ENCODE measurements at places on chromosomes 11 and 22.

DNA sequence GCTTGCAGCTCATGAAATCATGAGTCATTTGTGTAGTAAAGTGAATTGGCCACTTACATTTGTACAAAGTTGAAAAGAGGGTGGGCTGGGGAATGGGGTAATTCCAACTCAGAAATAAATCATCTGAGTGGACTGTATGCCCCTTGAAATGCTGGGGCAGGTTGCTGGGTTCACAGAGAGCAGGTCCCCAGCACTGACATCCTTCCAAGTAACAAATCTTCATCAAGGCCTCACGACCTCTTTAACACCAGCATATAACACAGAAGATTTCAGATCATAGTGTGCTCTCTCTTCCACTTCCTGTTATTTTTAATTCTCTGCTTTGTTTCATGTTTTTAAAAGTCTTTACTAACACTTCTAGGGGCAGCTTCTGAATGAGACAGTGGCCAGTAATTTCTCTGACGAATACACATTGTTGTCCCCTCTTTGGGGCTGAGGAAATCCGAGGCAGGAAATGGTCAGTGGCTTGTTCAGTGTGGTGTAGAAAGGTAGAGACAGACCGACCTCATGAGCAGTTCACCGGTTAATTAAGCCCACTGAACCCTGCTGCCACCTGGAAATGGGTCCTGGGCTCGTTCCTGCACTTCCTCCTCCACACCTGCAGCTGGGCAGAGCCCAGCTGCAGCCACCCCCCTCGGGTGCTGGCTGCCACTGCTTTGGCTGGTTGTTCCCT is 127.7 kb downstream of the MAML2 start:
- no peak for DNase-seq

DNA sequence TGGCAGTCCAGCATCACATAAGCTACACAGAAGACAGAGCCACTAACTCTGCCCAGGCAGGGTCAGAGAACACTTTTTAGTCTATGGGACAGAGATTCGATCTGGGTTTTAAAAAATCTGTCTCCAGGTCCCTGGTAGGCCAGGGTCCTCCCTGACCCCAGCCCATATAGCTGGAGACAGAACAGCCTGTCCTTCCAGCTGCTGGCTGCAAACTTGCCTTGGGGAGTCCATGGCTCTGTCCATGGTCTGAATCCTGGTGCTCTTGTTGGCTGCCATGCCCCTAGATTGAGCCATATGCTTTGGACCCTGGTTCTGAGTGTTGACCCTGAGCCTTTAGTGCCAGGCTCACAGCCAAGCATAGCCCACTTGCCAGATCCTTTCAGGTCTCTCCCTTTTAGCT is 13.3 kb upstream of the LIPT2 start:
- no peak for DNase-seq

DNA sequence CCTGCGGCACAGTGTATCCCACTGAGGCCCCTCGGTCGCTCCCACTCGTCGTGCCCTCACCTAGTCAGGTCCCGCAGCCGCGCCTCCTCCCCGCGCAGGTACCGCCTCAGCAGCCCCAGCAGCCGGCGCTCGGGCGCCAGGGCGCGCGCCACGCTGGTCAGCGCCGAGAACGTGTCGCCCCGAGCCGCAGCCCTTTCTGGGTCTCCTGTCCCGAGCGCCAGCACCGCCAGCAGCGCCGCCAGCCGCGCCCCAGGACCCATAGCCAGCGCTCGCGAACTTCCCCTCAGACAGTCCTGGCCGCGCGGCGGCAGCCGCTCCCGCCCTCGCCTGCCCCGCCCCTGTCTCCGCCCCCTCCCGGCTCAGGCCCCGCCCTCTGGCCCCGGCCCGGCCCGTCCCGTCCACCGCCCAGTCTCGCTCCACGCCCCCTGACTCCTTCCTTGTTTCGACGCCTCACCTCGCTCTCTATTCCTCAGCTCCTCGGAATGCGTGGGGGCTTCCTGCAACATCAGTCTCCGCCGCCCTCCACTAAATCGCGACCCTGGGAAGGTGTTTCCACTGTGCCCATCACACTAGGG is at the start of gene P4HA3:
P4HA3 (minus strand) TSS at position 289 of the 575 bp plus-strand sequence; CDS start at position 260, 29 bp downstream.
- DNase-seq, result peak; percentile 21

- no peak for DNase-seq
These were observed 7.7 kb downstream of the ARAP1 start for GRCh38 chr11:72744474-72744873.

DNA sequence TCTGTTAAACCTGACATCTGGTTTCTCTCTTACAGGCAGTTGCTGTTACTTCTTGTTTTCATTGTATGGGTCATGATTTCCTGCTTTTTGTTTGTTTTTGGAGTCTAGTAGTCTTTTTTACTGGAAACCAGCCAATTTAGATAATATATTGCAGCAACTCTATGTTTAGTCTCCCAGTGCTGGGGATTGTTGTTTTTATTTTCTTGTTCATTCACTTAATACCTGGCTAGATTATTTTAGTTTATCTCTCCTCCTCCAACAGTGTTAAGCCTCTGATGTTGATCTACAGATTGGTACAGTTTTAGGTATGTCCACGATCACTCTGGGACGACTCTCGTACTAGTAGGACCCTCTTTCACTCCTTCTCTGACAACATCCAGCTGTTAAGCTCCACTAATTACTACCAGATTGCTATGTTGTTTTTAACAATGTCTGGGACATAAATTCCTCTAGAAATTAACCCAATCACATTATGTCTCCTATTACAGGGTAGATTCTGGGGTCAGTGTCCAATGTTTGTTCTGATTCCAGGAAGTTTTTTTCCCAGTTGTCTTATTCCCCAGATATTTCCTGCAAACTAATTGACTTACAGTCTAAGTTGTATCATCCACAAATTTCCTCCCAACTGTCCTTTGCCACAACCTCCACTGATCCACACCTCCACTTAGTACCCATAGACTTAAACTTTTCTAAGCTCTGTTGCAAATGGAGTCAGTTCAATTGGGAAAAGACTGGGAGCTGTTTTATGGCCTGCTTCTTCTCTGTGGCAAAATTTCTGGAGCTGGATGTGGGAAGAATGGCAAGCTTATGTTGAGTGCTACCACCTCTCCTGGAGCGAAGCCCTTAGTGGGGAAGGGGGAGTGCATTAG is 1280.6 kb upstream of the CNTN5 start:
- no peak for DNase-seq

GRCh38 chr11:13465909-13466371 is 2.9 kb upstream of the BTBD10 start:
- peak; percentile 46 for DNase-seq

DNA sequence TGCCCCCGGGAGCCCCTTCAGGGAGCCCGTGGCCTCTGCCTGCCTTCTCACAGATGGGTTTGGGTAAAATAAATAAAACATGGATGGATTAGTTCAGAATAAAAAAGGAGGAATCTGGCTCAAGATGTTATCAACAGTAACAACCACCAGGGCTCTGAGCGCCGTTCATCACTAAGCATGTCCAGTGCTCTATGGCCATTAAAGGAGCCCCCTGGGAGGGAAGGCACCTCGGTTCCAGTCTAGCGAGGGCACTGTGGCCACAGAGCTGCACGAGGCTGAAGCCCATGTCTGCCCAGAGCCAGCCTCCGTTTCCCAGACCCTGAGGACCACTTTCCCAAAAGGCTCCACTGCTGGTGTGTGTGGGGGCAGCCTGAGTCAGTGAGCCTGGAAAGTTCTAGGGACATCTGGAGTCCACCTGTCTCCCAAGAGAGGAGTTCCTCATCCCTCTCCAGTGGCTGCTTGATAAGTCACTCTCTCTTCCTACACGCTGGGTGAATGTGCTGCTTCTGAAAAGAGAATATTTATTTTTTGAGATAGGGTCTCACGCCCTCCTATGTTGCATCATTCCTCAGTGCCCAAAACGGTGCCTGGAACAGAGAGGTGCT is 614.6 kb downstream of the TBC1D22A start:
- no peak for DNase-seq

DNA sequence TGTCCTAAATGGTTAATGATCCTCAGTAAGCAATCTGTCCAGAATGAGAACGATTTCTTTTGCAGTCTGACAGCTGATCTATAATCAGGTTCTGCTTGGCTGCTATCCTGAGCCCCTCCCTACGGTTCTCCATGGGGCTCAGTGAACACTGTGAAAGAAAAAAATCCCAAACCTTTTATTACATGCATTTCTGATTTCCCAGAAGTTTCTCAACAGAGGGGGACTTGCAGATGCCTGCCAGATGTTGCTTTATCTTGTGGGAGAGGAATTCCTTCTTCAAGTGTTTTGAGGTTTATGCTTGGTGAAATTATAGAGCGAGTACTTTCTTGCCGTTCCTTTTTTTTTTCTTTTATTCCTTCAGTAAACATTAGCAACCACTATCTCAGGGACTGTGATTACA is 531.9 kb upstream of the ISX start:
- DNase-seq, result no peak

- no peak for DNase-seq
These were observed 68.4 kb downstream of the MYEOV start for GRCh38 chr11:69362315-69362714.

DNA sequence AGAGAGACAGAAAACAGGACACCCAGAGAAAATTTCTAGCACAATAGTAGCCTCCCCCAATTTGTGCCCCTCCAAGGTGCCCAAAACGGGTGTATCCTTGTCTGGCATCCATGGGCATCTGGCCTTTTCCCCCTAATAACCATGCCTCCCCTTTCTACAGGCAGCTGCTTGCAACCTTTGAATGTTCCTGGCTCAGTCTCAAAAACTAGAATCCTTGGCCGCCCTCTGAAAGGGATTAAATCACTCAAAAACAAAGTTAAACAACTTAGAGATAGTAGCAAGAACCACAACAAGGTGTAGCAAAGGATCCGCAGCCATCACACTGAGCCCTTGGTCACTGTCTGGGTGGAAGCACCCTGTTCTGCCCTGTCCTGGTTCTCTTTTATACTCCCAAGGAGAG is 105.6 kb downstream of the MN1 start:
- no peak for DNase-seq

DNA sequence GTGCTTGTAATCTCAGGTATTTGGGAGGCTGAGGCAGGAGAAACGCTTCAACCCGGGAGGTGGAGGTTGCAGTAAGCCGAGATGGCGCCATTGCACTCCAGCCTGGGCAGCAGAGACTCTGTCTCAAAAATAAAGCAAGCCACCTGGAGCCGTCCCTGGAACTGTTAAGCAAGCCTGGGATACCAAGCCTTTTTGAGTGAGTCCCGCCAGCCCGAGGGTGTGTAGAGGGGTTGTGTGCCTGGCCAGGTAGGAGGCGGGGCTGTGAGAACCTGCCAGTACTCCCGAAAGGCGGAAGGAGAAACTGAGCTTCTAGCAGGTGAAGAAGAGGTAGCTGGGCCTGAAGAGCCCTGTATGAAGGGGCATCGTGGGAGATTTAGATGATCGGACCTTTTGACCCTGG is 52.4 kb downstream of the TRIOBP start:
- no peak for DNase-seq

- DNase-seq, result no peak
These were observed 60.1 kb upstream of the PHF21B start for GRCh38 chr22:45069925-45070324.

DNA sequence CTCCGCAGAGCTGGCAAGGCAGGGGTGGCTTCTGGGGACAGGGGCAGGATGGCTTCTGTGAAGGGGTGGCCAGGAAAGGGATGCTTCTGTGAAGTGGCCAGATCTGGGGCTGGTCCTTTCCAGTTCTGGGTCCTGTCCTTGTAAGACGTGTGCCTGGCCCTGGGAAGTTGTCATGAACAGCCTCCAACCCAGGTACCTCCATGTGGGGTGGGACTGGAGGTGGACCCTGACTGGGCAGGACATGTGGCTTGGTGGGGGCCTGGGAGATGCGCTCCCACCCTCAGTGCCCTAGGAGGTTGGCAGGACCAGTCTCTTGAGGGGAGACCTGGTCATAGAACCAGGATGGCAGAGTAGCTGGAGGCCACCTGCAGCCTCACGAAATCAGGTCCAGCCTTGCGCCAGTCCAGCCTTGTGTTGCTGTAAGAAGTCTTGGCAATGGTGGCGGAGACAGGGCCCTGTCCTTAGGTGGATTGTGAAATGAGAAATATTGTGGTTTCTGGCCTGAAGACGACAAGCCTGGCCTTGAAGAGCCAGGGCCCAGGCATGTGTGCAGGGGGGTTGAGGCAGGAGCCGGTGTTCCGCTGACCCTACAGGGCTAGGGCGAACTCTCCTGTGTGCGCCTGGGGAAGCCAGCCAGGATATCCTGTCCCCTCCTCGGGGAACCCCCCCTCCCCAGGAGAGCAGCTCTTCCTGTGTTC is 2.6 kb downstream of the KCNQ1 start:
- no peak for DNase-seq

GRCh38 chr11:19025481-19026406 is 34.8 kb downstream of the MRGPRX2 start:
- no peak for DNase-seq

GRCh38 chr11:125790825-125791224 is 2.9 kb downstream of the PATE3 start:
- DNase-seq, result no peak

All from NCI-H2029 treated with DMSO at 0.1 percent for 48 hours (cell line).